Central memory CD8-positive, alpha-beta T cell (primary cell): ENCODE measurements at places on chromosomes 7 and 10.

DNA sequence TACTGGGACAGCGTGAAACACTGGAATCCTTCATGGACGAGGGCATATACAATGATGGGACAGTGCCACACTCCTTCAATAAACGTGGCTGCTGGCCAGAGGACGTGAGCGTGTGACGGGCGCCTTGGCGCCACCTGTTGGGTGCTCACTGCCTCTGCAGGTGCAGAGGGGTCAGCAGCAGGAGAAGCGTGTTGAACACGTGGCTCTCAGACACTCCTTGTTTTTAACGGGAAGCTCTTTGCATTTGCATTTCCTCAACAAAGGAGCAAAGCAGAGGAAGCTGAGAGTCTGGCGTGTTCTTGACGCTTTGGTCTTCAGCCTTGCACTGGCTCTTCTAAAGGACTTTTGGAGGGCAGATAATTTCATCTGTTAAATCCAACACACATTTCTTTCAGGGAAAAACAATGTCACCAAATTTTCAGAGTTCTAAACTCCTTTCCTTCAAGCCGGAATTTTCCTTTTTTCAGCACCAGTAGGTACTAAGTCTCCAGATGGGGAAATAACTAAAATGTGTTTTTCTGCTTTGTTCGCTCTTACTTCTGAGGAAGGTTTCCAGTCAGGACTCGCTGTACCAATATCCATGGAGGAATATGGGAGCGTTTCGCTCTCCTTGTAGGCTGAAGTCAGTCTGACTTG is 2.9 kb upstream of the GET4 start:
- peak; percentile 40 for DNase-seq

- no peak for DNase-seq
Measured at GRCh38 chr7:94039368-94040035, 35.3 kb upstream of the BET1 start.

- DNase-seq, result no peak
Measured at GRCh38 chr10:86295791-86296190, 70.8 kb downstream of the GRID1 start.

- no peak for DNase-seq
Measured at GRCh38 chr10:70253878-70254765, 20.9 kb upstream of the PPA1 start.

- no peak for DNase-seq
Measured at GRCh38 chr10:44725404-44725803, 185.7 kb upstream of the TMEM72 start.

DNA sequence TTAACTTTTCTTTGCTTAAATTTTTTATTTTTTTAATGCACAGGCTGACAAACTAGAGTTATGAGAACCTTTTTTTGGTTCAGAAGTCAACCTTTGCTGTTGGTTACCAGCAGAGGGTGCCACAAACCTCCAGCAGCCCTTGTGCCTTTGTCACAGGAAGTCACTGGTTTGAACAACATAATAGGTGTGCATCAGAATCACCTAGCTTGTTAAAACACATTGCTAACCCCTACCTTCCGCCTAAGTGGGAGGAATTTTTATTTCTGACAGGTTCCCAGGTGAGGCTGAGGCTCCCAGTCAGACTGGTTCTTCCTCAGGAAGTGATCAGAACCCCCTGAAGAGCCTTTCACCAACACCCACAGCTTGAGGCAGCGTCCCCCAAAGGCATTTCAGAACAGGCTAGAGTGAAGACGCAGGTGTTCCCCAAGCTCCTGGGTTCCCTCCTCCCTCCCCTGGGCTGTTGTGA is 22.6 kb upstream of the VDAC2 start:
- DNase-seq, result peak; percentile 47

- DNase-seq, result no peak
Measured at GRCh38 chr7:20744954-20745446, 41.7 kb downstream of the SP8 start.

- DNase-seq, result no peak
Measured at GRCh38 chr7:37405603-37406122, 43.0 kb downstream of the ELMO1 start.

- DNase-seq, result no peak
Measured at GRCh38 chr10:49025347-49025983, 85.8 kb upstream of the LRRC18 start.

DNA sequence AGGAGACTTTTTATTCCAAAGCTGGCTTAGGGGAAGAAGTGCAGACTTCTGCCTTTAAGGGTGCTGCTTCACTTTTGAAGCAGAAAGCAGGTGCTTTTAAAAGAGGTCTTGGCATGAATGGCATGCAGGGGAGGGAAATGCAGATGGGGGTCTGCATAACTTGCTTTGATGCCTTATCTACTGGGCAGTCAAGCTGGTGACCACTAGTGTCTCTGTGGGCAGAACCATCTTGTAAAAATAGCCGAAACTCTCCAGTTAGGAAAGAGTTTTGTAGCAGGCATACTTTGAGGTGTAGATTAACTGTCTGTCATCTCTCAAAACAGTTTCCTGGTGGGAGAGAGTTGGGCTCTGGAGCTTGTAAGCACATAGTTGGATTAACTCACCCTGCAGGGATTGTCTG is 9.9 kb upstream of the CTNNA3 start:
- DNase-seq, result no peak

GRCh38 chr10:106395041-106395749 is 769.3 kb downstream of the SORCS1 start:
- DNase-seq, result no peak

- no peak for DNase-seq
Measured at GRCh38 chr7:85023066-85023712, 163.7 kb downstream of the SEMA3D start.

DNA sequence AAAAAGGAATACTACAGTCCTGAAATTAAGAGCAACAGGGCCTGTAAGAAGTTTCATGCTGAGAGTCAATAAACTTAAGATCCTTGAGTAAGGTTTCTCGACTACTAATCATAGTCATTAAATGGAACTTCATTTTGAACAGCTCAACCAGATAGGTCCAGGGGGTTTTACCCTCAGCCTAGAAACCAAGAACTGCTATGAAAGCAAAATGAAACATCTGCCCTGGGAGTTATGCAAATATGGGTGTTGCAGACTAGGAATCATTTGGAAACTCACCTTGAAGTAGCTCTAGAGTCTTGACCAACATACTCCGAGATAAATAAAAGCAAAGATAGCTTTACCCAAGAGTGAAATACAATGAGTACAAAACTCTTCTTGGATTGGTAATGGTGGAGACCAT is 128.0 kb downstream of the HGF start:
- DNase-seq, result no peak

DNA sequence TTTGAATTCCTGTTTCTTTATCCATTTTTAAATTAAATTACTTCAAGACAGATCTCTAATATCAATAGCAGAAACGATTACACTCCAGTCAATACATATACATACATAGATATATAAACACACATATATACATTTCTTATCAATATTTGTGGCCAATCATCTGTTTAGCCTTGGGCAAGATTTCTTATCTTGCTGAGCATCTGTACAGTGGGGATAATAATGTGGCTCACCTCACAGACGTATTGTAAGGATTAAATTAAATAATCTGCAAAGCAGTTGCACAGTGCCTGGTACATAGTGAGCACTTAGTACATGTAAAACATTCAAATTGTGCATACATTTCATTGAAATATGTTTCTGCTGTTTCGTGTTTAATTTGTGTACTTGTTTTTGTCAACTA is 17.5 kb upstream of the CACNB2 start:
- DNase-seq, result no peak

GRCh38 chr7:157768198-157768597 is 431.4 kb downstream of the DNAJB6 start:
- DNase-seq, result no peak

- no peak for DNase-seq
Measured at GRCh38 chr10:69884686-69885085, 83.0 kb downstream of the COL13A1 start.

GRCh38 chr7:95472581-95473161 is 13.1 kb upstream of the ASB4 start:
- DNase-seq, result no peak

DNA sequence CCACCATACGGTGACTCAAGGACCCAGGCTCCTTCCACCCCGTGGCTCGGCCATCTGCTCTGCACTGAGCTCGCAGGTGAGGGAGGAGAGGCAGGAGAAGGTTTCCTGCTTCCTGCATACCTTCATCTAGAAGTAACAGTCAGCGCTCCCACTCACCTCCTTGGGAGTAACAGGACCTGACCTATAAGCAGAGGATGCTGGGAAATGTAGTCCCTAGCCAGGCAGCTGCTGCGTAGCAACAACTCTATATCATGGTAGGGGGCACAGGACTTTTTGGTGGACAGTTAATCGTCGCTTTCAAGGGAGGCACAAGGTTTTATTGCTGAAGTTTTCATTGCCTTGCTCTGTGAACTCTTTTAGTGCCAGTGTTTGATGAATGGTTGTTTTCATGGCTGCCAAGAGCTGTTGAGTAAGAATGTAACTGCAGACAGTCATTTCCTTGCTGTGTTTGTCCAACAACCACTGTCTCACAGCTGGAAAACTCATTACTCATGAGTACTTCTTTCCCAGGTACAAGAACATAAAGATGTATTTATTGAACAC is 10.2 kb upstream of the ZFYVE27 start:
- no peak for DNase-seq

DNA sequence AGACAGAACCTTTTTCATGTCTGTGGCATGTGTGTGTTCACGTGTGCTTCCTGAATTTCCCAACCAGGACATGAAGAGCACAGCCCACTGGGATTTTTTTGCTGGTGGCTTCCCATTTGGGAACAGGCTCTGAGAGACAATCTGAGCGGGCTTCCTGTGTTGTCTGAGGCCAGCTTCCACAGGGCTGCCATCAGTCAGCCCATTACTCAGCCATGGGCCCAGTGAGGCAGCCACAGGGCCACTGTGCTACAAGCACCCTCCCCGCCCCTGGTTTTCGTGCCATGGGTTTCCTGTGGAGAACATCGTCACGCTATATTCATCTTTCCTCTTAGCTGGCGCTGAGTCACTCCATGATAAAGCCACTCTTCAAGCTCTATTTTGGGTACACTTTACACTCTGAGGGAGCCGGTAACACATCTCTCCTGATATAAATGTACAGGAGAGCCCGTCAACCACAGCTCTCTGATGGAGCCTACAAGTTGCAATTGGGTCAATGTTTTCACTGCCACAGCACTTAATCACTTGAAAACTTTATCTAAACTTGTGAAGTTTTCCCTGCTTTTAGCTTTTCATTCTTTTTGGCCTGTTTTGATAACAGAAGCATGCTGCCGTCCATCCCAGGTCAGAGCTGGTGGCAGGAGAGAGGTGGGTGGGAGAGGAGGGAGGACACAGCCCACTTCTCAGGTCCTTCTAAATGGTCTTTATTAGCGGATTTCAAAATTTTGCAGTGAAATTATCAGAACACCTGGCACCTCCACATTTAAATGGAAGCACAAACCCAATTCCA is 96.9 kb downstream of the HIPK2 start:
- no peak for DNase-seq

DNA sequence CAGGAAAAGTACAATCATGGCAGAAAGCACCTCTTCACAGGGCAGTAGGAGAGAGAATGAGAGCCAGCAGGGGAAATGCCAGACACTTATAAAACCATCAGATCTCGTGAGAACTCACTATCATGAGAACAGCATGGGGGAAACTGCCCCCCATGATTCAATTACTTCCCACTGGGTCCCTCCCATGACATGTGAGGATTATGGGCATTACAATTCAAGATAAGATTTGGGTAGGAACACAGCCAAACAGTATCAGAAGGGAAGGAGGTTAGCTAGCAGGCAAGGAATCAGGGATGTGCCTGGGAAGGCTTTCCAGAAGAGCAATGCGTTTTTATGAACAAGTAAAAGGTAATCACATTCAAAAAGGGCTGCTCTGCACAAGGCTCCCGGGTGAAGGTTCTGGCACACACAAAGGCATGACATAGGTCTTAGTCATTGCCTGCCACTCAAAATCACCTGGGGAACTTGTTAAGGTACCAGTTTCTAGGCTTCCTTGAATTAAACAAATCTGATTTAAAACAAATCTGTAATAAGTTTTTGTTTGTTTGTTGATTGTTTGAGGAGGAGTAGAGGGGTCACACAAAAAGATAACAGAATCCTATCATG is 40.9 kb downstream of the BMPER start:
- no peak for DNase-seq

DNA sequence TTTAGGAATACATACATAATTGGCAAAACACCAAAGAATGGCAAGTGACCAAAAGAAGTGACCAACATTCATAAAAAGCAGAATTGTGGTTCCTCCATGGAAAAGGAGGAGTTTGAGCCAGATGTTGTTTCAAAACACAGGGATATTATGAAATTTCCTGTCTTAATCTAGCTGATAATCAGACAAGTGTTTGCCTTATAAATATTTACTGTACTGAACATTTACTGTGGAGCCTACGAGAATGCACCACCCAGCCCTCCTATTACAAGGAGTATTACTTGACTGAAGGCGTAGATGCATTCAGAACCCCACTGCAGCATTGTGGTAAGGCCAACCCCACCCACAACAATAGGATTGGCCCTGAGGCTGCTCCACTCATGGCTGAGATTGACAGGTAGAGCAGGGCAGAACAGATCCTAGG is 118.9 kb downstream of the AKR1D1 start:
- DNase-seq, result no peak

GRCh38 chr7:43873300-43873699 is 4.0 kb upstream of the MRPS24 start:
- no peak for DNase-seq

DNA sequence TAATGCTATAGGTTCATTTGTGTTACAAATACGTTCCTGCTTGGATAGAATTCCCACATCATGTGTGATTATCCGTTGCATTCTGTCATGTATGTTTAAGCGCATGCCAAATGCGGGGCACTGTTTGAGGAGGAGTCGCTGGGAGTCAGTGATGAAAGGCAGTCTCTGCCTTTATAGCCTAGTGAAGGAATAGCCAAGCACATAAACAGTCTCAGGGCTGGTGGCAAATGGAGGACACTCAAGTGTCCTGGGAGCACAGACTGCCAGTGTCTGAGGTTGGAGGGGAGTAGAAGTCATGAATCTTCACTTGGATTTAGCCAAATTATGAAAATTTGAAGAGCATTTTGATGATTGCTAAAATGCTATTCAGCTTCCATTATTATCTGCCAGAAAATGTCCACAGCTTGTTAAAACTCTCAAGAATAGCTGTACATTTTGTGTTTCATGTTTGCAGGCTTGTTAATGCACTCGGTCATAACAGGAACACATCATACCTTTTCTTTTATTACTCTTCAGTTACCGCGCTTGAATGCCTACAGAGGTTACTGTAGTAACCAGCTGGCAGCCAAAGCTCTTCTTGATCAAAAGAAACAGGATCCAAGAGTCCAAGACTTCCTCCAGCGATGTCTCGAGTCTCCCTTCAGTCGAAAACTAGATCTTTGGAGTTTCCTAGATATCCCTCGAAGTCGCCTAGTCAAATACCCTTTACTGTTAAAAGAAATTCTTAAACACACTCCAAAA is 41.6 kb downstream of the NET1 start:
- no peak for DNase-seq

DNA sequence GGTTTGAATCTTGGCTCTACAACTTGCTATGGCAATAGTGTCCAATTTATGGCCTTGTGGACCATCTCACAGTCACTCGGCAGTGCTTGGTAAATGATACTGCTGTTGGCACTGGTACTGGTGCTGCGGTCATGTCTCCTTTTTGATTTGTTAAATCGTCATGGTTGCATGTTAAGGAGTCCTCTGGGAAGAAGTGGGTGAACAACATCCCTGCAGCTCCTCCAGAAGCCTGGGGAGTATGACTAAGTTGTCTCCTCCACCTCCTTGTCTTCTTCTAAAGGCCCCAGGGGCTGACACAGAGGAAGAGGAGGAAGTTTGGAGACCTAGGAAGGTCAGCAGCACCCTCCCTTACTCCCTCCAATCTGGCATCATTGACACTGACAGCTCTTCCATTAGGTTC is 8.5 kb downstream of the ITPRIP start:
- no peak for DNase-seq
